ENCODE measurements at places on chromosomes 4 and X.

DNA sequence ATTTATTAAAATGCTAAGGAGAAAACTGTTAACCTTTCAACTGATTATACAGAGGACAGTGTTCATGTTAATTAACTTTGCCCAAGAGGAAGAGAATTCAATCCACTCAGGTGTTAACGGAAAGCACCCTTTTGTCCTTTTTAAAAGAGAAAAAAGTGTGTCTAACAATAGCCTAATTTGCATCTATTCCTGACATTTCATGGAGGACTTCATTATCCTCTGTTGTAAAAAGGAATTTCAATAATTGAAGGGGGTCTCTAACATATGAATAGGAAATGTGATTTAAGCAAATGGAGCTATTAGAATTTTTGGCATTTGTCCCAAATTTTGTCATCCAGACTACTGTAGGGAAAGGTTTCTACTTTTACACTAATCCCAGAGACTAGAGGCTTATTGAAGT is 44.6 kb upstream of the GC start:
- no peaks in the 10 kb centered on the region for H3K27me3 ChIP-seq
- no peaks in the 10 kb centered on the region for H3K4me1 ChIP-seq
- H3K36me3 ChIP-seq: no peaks in the 10 kb centered on the region

GRCh38 chrX:13080128-13080795 is 35.8 kb upstream of the FAM9C start:
- no peaks in the 10 kb centered on the region for H3K27me3 ChIP-seq
- DNase-seq: no peak
- peaks cover 4% of the 10 kb centered on the region for H3K4me1 ChIP-seq
- H3K4me3 ChIP-seq: no peak overlapping the region
- H3K36me3 ChIP-seq: no peaks in the 10 kb centered on the region

GRCh38 chr4:51885363-51885762 is 42.4 kb downstream of the DCUN1D4 start:
- peak; percentile 28 for DNase-seq
- H3K27ac ChIP-seq: no peak overlapping the region
- H3K36me3 ChIP-seq: peaks cover 30% of the 10 kb centered on the region

- no peaks in the 10 kb centered on the region for H3K27me3 ChIP-seq
- no peaks in the 10 kb centered on the region for H3K4me1 ChIP-seq
- H3K36me3 ChIP-seq: no peaks in the 10 kb centered on the region
- peak; percentile 65 for DNase-seq
- H3K4me3 ChIP-seq: no peak overlapping the region
- H3K27ac ChIP-seq: no peak overlapping the region
Measured at GRCh38 chr4:75545526-75545925, 10.3 kb upstream of the ODAPH start.

DNA sequence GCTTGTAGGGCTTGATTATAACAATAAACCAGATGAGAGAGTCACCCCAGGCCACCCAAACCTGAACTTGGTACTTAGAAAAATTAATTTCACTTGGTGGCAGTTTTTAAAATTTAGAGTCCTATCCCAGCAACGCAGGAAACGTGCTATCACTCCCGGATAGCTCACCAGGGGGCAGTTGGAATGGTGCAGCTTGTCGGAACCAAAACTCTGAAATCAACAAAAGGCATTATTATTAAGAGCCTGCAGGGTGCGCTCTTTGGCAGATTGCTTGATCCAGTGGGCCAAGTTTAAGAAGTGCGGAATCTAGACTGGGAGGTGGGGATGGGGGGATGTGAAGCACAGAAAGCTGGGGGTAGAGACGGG is 2.4 kb downstream of the FRAS1 start:
- no peak overlapping the region for H3K27ac ChIP-seq
- peaks cover 2% of the 10 kb centered on the region for H3K4me1 ChIP-seq
- H3K36me3 ChIP-seq: no peaks in the 10 kb centered on the region

DNA sequence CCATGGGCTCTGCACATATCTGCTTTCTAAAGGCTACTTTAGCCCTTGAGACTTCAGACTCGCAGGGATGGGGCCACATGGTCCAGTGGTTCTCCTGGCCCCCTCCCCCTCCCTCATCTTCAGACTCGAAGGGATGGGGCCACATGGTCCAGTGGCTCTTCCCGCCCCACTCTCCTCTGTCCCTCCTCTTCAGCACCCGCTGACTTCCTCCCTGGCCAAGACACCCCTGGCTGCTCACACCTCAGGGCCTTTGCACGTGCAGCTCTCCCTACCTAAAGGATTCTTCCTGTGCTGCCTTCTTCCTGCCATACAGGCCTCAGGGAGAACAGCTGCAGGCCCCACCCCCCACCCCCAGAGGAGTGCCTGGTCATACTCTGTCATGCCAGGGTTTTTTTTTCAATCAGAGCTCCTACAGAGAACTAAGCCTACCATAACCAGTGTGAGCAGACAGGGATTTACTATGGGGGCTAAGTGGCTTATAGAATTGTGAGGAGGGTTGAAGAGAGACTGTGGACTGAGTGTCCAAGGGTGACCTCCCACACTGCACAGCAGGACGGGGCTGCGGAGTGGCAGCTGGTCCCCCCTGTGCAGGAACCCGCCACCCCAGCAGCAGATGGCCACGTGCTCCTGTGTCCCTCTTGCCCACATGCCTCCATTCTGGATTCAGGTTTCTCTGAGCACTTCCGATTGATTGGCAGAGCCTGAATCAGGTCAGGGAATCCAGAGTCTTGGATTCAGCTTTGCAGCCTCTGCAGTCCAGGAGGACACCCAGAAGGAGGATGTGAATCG is 6.1 kb upstream of the SPON2 start:
- H3K36me3 ChIP-seq: no peaks in the 10 kb centered on the region
- DNase-seq: peak; percentile 38
- H3K27ac ChIP-seq: no peak overlapping the region
- peaks cover 18% of the 10 kb centered on the region for H3K4me1 ChIP-seq
- H3K27me3 ChIP-seq: no peaks in the 10 kb centered on the region

- 0 out of 2 replicates have a peak, but pooled peaks cover 1% of the 10 kb centered on the region for H3K4me1 ChIP-seq
- H3K27me3 ChIP-seq: no peaks in the 10 kb centered on the region
- DNase-seq: no peak
- no peaks in the 10 kb centered on the region for H3K36me3 ChIP-seq
- H3K4me3 ChIP-seq: no peak overlapping the region
Measured at GRCh38 chr4:99219479-99219878, 433 bp upstream of the ADH6 start.

DNA sequence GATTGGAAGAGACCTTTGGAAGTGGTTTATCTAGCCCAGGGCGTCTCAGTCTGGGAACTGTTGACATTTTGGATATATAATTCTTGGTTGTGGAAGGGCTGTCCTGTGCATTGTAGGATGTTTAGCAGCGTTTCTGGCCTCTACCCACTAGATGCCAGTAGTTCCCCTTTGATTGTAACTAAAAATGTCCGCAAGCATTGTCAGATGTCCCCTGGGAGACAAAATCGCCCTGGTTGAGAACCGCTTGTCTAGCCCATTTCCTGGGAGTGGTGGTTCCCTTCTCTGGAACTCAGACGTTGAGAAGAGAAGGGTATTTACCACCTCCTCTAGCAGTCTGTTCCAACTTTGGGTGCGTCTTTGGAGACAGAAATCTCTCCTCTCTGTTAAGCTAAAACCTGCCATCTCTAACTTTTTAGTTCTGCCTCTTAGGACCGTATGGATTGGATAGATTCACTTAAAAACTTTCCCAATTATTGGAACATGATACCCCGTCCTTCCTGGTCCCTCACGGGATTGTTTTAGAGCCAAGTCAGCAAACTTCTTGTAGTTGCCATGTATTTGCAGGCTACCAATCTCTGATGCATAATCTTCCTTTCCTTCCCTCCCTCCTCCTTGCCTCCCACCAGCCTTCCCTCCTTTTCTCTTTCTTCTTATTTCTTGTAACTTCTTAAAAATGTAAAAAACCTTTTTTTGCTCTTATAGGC is 13.9 kb downstream of the TMEM165 start:
- H3K4me1 ChIP-seq: peaks cover 8% of the 10 kb centered on the region
- peak overlapping the region; percentile 9 for H3K27ac ChIP-seq
- no peaks in the 10 kb centered on the region for H3K27me3 ChIP-seq
- no peak overlapping the region for H3K4me3 ChIP-seq

- H3K27me3 ChIP-seq: no peaks in the 10 kb centered on the region
- H3K36me3 ChIP-seq: no peaks in the 10 kb centered on the region
- DNase-seq: no peak
- no peak overlapping the region for H3K27ac ChIP-seq
Measured at GRCh38 chrX:68284281-68284904, 148.9 kb downstream of the OPHN1 start.

GRCh38 chrX:151184705-151185104 is 8.3 kb downstream of the GPR50 start:
- no peak overlapping the region for H3K4me3 ChIP-seq
- no peak overlapping the region for H3K27ac ChIP-seq
- DNase-seq: no peak
- no peaks in the 10 kb centered on the region for H3K27me3 ChIP-seq
- no peaks in the 10 kb centered on the region for H3K4me1 ChIP-seq

- H3K4me3 ChIP-seq: no peak overlapping the region
- H3K4me1 ChIP-seq: no peaks in the 10 kb centered on the region
- no peak for DNase-seq
- H3K27ac ChIP-seq: no peak overlapping the region
- H3K36me3 ChIP-seq: no peaks in the 10 kb centered on the region
Measured at GRCh38 chr4:105634402-105635080, 73.9 kb downstream of the INTS12 start.

GRCh38 chrX:154595559-154596249 is 10.8 kb downstream of the CTAG1A start:
- H3K36me3 ChIP-seq: no peaks in the 10 kb centered on the region
- no peak overlapping the region for H3K4me3 ChIP-seq
- peaks cover 20% of the 10 kb centered on the region for H3K27me3 ChIP-seq
- no peak overlapping the region for H3K27ac ChIP-seq
- DNase-seq: no peak

GRCh38 chrX:70480660-70481018 is 36.0 kb downstream of the DLG3 start:
- H3K4me1 ChIP-seq: peaks cover 22% of the 10 kb centered on the region
- no peak overlapping the region for H3K27ac ChIP-seq
- no peak for DNase-seq
- H3K36me3 ChIP-seq: peaks cover 4% of the 10 kb centered on the region

DNA sequence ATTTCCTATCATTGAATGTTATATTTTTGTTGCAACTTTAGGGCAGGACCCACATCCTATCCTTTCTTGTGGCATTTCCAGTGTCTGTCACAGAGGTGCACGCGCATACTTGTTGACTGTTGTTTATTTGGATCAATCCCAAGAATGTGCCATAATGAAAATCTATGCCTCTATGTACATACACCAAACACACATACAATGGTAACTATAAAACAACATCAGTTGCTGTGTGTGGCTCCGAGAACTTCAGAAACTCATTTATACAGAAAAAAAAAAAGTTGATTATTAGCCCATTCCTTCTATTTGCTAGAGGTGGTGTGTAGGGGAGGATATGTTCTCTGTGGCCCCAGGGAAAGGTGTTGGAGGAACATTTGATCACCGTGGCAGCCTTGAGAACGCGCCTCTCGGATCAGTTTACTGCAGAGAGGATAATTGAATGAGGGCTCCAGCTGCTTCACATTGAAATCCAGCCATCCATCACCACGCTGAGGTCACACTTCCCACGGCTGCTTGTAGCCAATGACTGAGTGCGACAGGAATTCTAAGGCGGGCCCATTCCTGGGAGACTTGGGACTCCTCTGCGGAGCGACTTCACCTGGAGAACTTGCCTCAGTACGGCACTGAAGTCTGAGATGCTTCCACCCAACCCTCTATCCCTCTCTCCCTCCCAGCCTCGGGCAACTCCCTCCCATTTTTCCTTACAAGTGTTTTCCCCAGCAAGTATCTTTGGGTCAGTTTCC is 19.5 kb downstream of the SMPX start:
- no peak overlapping the region for H3K4me3 ChIP-seq
- no peak for DNase-seq
- H3K4me1 ChIP-seq: no peaks in the 10 kb centered on the region
- H3K27me3 ChIP-seq: peaks cover 5% of the 10 kb centered on the region
- no peak overlapping the region for H3K27ac ChIP-seq

DNA sequence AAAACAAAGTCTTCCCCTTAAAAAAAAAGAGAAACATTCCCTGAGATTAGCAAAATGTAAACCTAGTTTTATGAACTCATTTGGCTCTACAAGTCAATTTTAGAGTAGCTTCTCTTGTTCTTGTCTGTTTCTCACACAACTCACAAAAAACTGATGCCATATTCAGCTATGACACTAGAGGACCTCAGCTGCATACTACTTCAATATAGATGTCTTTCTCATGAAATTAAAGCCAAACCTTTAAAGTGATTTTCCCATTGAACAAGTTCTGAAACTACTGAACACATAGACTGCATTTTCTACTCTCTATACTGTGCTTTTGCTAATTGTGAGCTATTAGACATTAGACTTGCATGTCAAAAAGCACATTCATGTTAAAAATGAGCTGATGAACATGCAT is 49.8 kb downstream of the TBCK start:
- H3K27me3 ChIP-seq: no peaks in the 10 kb centered on the region
- H3K27ac ChIP-seq: no peak overlapping the region
- no peaks in the 10 kb centered on the region for H3K36me3 ChIP-seq
- H3K4me3 ChIP-seq: no peak overlapping the region

DNA sequence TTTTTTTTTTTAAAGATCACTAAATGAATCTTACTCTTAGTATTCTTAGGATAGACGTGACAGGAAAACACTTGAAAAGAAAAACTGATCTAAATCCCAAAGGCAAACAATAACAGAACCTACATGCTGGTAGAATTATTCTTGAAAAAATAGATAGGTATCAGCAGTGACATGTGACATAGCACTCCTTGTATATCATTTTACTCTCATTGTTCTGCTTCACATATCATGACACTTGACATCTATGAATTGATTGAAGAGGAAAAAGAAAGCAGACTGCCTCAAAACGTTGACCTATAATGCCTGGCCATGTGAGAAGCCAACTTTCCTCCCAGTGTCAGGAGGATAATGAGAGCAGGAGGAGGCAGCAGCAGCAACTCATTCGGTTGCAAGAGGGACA is 555.2 kb downstream of the GABRG1 start:
- no peaks in the 10 kb centered on the region for H3K27me3 ChIP-seq
- H3K4me3 ChIP-seq: no peak overlapping the region
- no peak for DNase-seq
- no peaks in the 10 kb centered on the region for H3K36me3 ChIP-seq
- no peaks in the 10 kb centered on the region for H3K4me1 ChIP-seq
- H3K27ac ChIP-seq: no peak overlapping the region

DNA sequence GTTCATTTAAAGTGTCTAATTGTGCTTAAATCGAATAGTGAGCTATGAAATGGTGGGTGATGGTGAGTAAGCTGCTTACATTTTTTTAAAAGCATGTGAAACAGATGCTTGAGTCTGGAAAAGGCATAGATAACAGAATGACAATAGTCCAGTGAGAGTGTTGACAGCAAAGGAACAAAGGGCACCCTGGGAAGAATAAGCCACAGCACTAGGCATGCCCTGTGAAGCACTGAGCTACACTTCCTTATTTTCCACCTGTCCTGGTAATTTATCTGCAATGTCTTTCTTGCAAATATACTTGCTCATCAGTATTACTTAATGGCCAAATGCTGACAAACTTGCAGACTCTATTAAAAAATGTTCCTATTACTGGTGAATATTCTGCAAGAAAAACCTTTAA is 168.7 kb downstream of the PRDM5 start:
- H3K4me3 ChIP-seq: no peak overlapping the region
- H3K27me3 ChIP-seq: no peaks in the 10 kb centered on the region
- no peaks in the 10 kb centered on the region for H3K36me3 ChIP-seq
- H3K27ac ChIP-seq: no peak overlapping the region

- H3K27me3 ChIP-seq: no peaks in the 10 kb centered on the region
- DNase-seq: no peak
- no peak overlapping the region for H3K4me3 ChIP-seq
- no peak overlapping the region for H3K27ac ChIP-seq
- no peaks in the 10 kb centered on the region for H3K36me3 ChIP-seq
- H3K4me1 ChIP-seq: no peaks in the 10 kb centered on the region
Measured at GRCh38 chr4:104986306-104986705, 160.4 kb upstream of the TET2 start.

GRCh38 chrX:129788527-129788926 is 8.8 kb downstream of the SASH3 start:
- H3K27me3 ChIP-seq: peaks cover 11% of the 10 kb centered on the region
- no peak overlapping the region for H3K4me3 ChIP-seq
- DNase-seq: no peak

Data from IMR-90 (cell line).